H9 (cell line): ENCODE measurements at places on chromosomes 12 and 14. TPM values are rescaled to one million over a fixed set of nuclear protein-coding genes. Genes with fewer than 3 reads are reported as not detected.

DNA sequence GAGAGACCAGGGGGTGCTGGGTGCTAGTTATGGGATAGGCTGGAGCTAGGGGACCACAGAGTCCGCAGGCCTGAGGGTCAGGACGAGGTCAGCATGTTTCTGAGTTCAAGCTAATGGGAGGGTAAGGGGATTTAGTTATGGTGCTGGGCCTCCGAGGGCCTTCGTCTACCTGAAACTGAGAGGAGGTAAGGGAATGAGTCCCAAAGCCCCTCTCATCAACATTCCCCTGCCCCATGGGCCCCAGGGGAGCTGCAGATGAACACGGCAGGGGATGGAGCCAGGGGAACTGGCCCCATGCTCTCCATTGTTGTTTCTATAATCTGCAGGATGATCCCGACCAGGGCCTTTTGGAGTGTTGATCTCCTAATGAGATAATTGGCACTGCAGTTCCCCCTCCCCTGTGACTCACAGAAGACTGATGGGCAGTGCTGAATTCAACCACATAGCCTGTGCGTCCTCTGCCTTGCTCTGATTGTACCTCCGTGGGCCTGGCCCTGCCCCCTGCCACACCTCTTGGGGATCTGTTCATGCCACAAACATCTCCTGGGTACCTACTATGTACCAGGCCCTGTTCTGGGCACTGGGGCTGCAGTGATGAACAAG is 21.4 kb downstream of the FAIM2 start:
- H3K27me3 ChIP-seq = no peaks in the 10 kb centered on the region; the same call in 1 of the 2 replicates
- H3K4me3 ChIP-seq = 0 out of 2 replicates have a peak overlapping the region, but pooled peaks have one; percentile 2

The GEMIN2 gene
- 36.3 and 39.1 TPM in 2 replicates for total RNA-seq

The PMCH gene
- not detected in 2 replicates for total RNA-seq

DNA sequence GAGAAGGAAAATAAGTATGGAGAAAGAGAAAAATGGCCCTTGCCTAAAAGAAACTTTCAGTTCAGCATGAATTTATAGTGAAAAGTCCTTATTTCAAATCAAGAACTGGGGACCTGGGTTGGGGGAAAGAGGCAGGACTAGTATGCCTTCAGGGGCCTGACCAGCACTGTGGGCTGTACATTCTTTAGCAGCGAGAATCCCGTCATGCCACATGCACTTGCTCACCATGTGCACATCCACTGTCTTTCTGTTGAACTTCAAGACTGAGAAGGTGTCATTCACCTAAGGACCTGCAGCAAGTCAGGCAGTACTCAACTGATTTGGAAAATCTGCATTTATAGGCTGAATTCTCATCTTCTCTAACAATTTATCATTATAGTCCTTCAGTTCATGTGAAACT is 50.2 kb downstream of the RAB35 start:
- no peaks in the 10 kb centered on the region for H3K4me1 ChIP-seq
- H3K4me3 ChIP-seq = no peak overlapping the region
- H3K36me3 ChIP-seq = no peaks in the 10 kb centered on the region
- H3K27ac ChIP-seq = no peak overlapping the region
- no peak for DNase-seq

- no peak for DNase-seq
- no peaks in the 10 kb centered on the region for H3K27me3 ChIP-seq
- H3K4me3 ChIP-seq = no peak overlapping the region
- H3K4me1 ChIP-seq = no peaks in the 10 kb centered on the region
- no peak overlapping the region for H3K27ac ChIP-seq
Measured at GRCh38 chr14:34620839-34621238, 9.1 kb downstream of the SNX6 start.

The SYT1 gene
- total RNA-seq = 15.8 and 16.0 TPM in 2 replicates

DNA sequence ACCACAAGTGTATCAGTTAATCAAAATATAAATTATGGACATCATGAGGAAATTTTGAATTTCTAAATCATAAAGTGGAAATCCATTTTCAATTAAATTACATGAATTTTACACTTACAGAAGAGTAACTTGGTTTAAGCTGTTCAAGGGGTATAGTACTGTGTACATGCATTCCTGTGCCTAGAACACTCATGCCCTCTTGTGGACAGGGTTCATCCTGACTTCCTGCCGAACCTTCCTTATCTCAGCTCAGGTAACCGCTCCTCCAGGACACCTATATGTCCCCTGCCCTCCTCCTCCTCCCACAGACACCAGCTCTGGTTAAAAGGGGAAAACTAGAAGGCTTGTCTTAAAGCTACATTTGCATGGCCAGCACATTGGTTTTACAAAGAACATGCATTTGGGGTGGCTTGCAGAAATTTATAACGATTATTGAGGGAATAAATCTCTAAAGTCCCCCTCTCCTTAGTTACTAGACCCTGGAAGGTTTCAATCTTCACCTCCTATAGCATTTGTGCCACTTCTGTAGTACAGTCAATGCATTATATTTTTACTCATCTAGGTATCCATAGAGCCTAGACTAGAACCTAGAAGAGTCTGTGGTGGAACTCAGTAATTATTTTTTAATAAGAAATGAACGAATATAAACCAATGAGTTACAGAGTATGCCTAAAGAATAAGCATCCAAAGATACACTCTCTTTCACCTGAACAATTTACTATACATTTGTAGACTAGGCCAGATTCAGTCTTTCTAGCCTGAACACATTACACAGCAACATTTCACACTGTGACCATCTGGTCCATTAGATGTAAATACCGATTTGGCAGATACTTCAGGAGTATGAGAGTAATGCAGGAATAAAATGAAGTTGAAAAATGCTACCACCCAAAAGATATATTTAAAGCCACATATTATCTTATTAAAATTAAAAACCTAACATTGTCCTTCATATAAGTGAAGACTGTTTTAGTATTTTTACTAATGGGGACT is 345.6 kb downstream of the PAWR start:
- H3K27me3 ChIP-seq = no peaks in the 10 kb centered on the region
- no peak overlapping the region for H3K27ac ChIP-seq
- DNase-seq = peak; percentile 72
- no peaks in the 10 kb centered on the region for H3K4me1 ChIP-seq

GRCh38 chr14:103135333-103136260 is 12.3 kb downstream of the TNFAIP2 start:
- no peaks in the 10 kb centered on the region for H3K27me3 ChIP-seq
- H3K4me1 ChIP-seq = no peaks in the 10 kb centered on the region; the same call in 1 of the 2 replicates
- no peak for DNase-seq
- H3K27ac ChIP-seq = no peak overlapping the region
- H3K4me3 ChIP-seq = no peak overlapping the region

- DNase-seq = no peak
- H3K4me1 ChIP-seq = no peaks in the 10 kb centered on the region
- H3K27ac ChIP-seq = no peak overlapping the region
- H3K36me3 ChIP-seq = no peaks in the 10 kb centered on the region
Measured at GRCh38 chr14:53692885-53693284, 263.7 kb downstream of the BMP4 start.

DNA sequence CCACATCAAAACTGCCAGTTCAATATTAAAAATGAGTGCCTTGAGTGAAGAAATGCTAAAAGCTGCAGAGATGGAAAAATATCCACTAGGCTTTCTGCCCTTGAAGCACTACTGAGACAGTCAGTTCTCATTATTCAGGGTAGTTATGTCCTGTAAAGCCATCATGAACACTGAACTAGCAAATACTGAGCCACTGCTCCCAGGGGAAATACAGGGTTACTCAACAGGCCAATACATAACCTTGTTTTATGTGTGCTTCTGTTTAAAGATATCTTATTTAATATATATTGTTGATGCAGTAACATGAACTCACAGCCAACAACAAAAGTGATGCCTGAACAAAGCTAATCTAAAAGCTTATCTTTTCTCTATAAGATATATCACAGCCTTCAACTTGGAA is 3.3 kb downstream of the RAD52 start:
- H3K36me3 ChIP-seq = peaks cover 21% of the 10 kb centered on the region
- H3K27me3 ChIP-seq = no peaks in the 10 kb centered on the region
- H3K4me3 ChIP-seq = no peak overlapping the region
- no peaks in the 10 kb centered on the region; the same call in 1 of the 2 replicates for H3K4me1 ChIP-seq

- H3K4me3 ChIP-seq = peak overlapping the region; percentile 83
- H3K36me3 ChIP-seq = peaks cover 8% of the 10 kb centered on the region
- no peaks in the 10 kb centered on the region for H3K27me3 ChIP-seq
- peaks cover 3% of the 10 kb centered on the region; the same call in 1 of the 2 replicates for H3K4me1 ChIP-seq
- no peak overlapping the region for H3K27ac ChIP-seq
- DNase-seq = peak; percentile 48
Measured at GRCh38 chr12:2960390-2960956, 1.3 kb downstream of the TEAD4 start.

GRCh38 chr12:101414533-101415119 is 7.1 kb upstream of the ARL1 start:
- H3K36me3 ChIP-seq = no peaks in the 10 kb centered on the region
- no peaks in the 10 kb centered on the region for H3K4me1 ChIP-seq
- peak; percentile 46 for DNase-seq
- no peak overlapping the region for H3K27ac ChIP-seq
- H3K4me3 ChIP-seq = no peak overlapping the region
- no peaks in the 10 kb centered on the region for H3K27me3 ChIP-seq

GRCh38 chr12:76698966-76699365 is 64.9 kb upstream of the ZDHHC17 start:
- H3K27me3 ChIP-seq = no peaks in the 10 kb centered on the region
- H3K4me1 ChIP-seq = no peaks in the 10 kb centered on the region; the same call in 1 of the 2 replicates
- no peak overlapping the region for H3K27ac ChIP-seq
- H3K4me3 ChIP-seq = no peak overlapping the region; the same call in 1 of the 2 replicates
- DNase-seq = peak; percentile 66
- H3K36me3 ChIP-seq = no peaks in the 10 kb centered on the region

DNA sequence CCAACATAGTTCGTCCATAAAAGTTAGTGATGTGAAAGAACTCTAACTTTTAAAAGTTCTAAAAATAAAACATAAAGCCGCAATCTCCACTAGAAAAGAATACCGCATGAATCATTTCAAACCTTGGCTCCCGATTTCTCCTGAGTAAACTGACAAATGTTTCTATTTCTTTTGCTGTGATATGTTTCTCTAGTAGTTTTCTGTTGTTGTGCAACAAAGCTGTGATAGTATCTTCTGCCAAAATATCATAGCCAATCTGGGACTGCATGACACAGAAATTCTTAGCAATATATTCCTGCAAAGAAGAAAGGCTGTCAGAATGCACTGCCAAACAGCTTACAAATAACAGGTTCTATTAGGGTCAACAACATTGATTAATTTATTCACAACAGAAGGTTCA is 174.0 kb downstream of the ITPR2 start:
- H3K27me3 ChIP-seq = no peaks in the 10 kb centered on the region
- no peaks in the 10 kb centered on the region for H3K4me1 ChIP-seq
- H3K36me3 ChIP-seq = peaks cover 39% of the 10 kb centered on the region
- no peak for DNase-seq
- no peak overlapping the region for H3K4me3 ChIP-seq
- H3K27ac ChIP-seq = no peak overlapping the region

The LHX5 gene
- total RNA-seq = 1.9 and 2.1 TPM in 2 replicates

The GRIP1 gene
- total RNA-seq = 16.5 and 19.5 TPM in 2 replicates

The CD163L1 gene
- total RNA-seq = 0.18 and 0.39 TPM in 2 replicates

- H3K36me3 ChIP-seq = no peaks in the 10 kb centered on the region
- H3K27me3 ChIP-seq = no peaks in the 10 kb centered on the region
- no peak overlapping the region for H3K4me3 ChIP-seq
- H3K27ac ChIP-seq = no peak overlapping the region
Measured at GRCh38 chr14:60051721-60052221, 40.0 kb upstream of the PCNX4 start.

The LALBA gene
- total RNA-seq = not detected in 2 replicates
